H7 (cell line): ENCODE measurements at places on chromosomes 4 and X. TPM values are rescaled to one million over a fixed set of nuclear protein-coding genes. Genes with fewer than 3 reads are reported as not detected.
A peak's percentile ranks its signal among the peaks of the same experiment; 100 is the strongest.

- DNase-seq, result peak; percentile 19
Observed at GRCh38 chr4:77178560-77178959, 21.6 kb downstream of the CCNG2 start.

DNA sequence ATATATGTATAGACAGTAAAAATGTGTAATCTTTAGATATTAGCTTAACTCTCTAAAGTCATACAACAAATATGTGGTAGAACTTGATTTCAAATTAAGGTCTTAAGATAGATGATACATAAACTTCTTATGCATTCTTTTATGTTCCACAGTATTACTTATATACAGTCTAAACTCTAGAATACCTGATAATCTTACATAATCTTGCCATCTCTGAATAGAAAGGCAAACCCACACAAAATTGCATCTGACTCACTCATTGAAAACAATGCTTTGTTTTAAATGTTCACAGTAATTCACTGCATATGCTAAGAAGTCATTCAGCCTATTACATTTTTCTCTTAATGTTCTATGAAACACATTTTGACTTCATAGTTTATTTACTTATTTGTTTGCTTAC lies 10.1 kb downstream of the SULT1B1 start:
- DNase-seq, result no peak

DNA sequence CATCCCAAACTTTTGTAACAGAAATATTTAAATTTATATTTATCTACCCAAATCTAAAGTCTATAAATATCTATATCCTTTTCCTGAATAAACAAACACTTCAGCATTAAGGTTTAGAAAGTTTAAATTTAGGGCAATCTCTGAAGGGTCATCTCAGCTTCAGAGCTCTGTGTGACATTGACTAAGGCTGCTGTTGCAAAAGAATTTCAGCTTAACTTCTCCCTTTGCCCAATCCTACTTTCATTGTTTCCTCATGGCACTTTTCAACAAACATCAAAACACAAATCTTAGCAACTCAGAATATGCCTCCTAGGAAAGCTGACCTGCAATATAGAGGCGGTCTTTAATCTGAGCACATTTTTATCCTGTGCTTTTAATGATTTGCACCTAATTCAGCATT lies 79.7 kb upstream of the BANK1 start:
- DNase-seq, result no peak

- peak; percentile 76 for DNase-seq
Observed at GRCh38 chr4:8274765-8275547, 5.4 kb downstream of the HTRA3 start.

- no peak for DNase-seq
Observed at GRCh38 chr4:129152350-129152749, 56.4 kb downstream of the C4orf33 start.

DNA sequence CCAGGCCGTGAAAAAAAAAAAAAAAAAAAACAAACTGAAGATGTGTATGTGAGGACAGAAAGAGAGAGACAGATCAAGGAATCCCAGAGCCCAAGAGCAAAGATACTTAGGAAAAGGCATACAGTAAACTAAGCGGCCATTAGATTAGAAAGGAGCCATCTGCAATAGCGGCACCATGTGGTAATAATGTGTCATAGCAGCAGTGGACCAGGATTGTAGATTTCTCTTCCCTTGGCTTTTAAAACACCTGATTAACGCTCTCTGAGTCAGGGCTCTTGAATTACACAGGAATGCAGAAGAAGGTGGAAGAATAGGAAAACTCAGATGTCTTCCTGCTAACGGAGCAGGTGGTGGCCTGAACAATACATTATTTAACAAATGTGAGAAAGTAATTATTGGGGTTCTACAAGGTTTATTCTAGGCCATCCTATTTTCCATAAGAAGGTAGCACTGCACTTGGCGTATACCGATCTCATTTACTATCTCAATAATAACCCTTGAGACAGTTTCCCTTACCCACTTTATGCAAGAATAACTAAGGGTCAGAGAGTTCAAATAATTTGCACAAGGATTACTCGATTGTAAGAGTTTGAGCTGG lies 182.7 kb downstream of the KCNIP4 start:
- peak; percentile 22 for DNase-seq

DNA sequence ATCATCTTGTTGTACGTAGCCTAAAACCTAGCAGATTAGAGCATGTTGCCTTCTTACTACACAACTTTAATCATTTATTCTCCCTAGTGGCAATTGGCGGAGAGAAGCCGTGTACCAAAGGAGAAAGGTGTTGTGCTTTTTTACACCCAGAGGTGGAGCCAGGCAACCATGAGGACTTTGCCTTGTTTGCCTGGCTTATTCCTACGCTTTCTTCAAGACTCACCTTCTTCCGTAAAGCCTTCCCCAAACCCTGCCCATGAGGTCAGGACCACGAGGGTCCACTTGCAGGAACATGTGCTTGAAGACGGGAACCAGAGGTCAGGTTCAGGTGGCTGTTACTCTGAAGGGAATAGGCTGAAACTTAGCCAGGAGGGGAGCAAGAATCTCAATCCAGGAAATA lies 290.5 kb downstream of the RAB28 start:
- DNase-seq, result peak; percentile 19

- no peak for DNase-seq
Observed at GRCh38 chrX:100643212-100643611, 787 bp upstream of the SRPX2 start.

DNA sequence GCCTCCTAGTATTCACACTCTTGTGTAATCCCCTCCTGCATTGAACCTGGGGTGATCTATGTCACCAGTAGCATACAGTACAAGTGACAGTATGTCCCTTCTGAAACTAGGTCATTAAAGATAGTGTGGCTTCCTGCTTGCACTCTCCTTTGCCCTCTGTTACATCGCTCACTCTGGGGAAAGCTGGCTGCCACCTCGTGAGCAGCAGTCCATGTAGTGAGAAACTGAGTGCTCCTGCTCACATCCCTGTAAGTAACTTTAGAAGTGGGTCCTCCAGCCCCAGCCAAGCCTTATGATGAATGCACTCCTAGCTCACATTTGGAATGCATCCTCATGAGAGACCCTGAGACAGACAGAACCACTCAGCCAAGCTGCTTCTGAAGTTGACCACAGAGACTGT lies 89.8 kb upstream of the TNIP3 start:
- no peak for DNase-seq

GRCh38 chr4:76856243-76857073 lies 41.5 kb downstream of the SOWAHB start:
- DNase-seq, result no peak

DNA sequence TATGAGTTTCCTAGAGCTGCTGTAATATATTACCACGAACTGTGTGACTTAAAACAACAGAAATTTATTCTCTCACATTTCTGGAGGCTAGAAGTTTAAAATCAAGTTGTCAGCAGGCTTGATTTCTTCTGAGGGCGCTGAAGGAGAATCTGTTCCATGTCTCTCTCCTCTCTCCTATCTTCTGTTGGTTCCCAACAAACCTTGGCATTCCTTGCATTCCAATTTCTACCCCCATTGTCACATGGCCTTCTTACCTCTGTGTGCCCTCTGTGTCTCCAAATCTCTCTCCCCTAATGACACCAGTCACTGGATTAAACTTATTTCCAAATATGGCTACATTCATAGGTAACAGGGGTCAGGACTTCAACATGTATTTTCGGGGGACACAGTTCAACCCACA lies 672.7 kb downstream of the RPA4 start:
- DNase-seq, result no peak

GRCh38 chr4:185730387-185730786 lies 81.6 kb downstream of the SORBS2 start:
- no peak for DNase-seq

DNA sequence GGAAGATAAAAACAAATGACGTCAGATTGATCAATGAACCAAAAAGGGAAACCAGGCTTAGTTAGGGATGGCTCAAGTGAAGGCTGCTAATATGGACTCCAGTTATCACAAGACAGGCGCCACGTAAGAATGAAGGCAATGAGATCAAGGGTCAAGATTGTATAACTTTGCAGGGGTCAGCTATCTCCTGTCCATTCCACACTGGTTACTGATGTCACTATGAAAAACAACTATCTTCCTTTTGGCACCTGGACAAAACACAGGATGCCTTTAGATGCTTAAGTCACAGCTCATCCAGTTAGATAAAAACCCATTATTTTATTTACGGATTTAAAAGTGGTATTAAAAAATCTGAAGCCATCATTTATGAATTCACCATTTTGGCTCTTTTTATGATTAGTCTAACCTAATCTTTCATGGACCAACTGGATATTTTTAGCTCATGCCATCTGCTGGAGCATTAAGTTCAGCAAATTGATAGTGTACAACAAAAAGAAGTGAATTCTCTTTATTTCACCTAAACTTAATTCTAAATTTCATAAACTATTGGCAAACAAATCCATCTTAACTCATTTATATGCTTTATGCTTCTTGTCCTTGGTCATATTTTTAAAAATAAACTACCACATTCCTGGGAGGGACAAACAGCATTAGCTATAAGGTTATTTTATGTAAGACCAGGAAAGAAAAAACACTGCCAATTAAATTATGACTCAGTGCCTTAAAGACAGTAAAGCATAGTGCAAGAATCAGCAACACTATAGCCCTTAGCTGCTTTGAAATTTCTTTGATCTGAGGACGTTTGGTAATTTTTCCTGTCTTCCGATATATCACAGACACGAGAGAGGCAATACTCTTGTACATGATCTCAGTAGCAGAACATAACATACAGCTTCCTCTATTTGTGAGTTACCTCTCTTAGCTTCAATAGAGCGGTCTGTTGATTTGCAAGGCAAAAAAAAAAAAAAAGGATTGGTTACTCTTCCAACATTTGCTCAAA lies 27.0 kb downstream of the DHX15 start:
- DNase-seq, result no peak

- peak; percentile 94 for DNase-seq
Observed at GRCh38 chr4:8410641-8411271, 29.8 kb downstream of the ACOX3 start.

GRCh38 chr4:72900952-72901351 lies 168.6 kb downstream of the COX18 start:
- no peak for DNase-seq

- DNase-seq, result peak; percentile 97
Observed at GRCh38 chr4:39638354-39639239, at the start of gene SMIM14. SMIM14 (minus strand) TSS chr4:39638865; CDS start chr4:39605145, 33,720 bp downstream.

- DNase-seq, result no peak
Observed at GRCh38 chr4:165288639-165289422, 38.6 kb upstream of the MSMO1 start.

DNA sequence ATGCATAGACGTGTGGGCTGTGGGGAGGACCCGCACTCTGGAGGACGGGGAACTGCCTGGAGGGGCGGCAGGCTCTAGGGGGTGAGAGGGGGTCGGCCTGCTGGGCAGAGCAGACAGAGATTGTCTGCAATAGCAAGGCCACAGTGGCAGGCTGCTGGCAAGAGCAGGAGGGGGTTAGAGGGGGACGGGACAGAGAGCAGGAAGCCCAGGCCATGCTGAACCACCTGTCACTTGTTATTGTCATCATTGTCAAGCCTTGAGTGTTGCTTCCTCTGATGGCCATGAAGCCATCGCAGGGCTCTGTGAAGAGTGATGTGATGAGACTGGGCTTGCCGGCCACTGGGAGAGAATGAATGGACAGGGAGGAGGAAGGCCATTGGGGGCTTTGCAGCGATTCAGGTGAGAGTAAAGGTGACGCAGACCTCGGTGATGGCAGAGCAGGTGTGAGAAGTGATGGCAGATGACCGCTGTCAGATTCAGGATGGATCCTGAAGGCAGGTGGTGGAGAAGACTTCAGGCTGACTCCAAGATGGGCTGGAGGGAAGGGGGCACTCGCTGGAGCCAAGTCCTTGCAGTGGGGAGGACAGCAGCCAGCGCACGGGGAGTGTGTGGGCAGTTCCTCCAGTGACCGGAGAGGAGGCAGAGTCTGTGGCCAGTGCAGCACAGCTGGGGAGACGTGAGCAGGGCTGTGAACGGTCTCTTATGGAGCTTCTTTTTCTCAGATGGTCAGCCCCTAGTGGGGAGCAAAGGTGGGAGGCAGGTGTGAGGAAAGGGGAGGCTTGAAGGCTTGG lies 43.6 kb downstream of the HTT-AS start:
- no peak for DNase-seq

DNA sequence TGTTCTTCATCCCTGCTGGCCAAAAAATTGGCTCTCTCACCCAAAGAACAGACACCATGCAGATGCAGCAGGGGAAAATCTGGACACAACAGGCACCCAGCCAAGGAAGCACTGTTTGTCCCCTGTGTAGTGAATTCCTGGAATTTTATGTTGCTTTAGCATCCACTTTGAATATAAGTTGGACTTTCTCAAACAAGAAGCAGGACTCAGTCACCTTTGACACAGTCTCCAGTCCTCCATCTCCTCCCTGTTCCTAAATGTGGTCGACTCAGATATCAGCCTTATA lies 11.8 kb downstream of the ZNF182 start:
- no peak for DNase-seq

The RGN gene
- 0.31 TPM in 1 of 2 replicates, not detected in the other for total RNA-seq

The MAGEA8 gene
- total RNA-seq, result not detected in 2 replicates

The ITM2A gene
- 25.4 and 27.2 TPM in 2 replicates for total RNA-seq

The RAB9B gene
- total RNA-seq, result 0.30 and 0.48 TPM in 2 replicates

The NAT8L gene
- total RNA-seq, result 4.1 and 5.2 TPM in 2 replicates

The ITGB1BP2 gene
- total RNA-seq, result 0.66 and 4.2 TPM in 2 replicates

The FGFBP1 gene
- not detected in 2 replicates for total RNA-seq

The COL25A1 gene
- total RNA-seq, result 2.1 and 2.5 TPM in 2 replicates

The ALAS2 gene
- not detected in 2 replicates for total RNA-seq

The HTN1 gene
- total RNA-seq, result not detected in 2 replicates

The RNF128 gene
- 0.62 and 1.0 TPM in 2 replicates for total RNA-seq

The SPARCL1 gene
- total RNA-seq, result 0.48 and 0.81 TPM in 2 replicates

The CSAG2 gene
- 0.28 TPM in 1 of 2 replicates, not detected in the other for total RNA-seq
